ENCODE measurements at places on chromosomes 13 and 19. TPM values are rescaled to one million over a fixed set of nuclear protein-coding genes. Genes with fewer than 3 reads are reported as not detected.

The PLIN4 gene
- not detected for total RNA-seq

The ZNF726 gene
- total RNA-seq, result 2.6 TPM

DNA sequence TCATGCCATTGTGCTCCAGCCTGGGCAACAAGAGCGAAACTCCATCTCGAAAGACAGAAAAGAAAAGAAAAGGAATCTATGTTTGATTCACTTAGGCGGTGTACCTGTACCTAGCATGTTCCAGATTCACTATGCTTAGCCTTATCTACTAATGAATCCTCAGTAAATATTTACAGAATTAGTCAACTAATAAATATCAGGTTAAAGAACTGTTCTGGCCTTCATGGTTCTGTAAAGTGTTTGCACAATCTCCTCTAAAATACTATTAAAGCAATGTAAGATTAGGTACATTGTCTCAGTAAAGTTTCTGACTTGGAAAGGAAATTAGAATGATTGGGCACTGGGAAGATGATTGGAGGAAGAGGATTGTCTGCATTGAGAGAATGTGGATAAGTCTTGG, 2770.4 kb downstream of the PCDH9 start:
- DNase-seq, result no peak

GRCh38 chr13:83449668-83450395, 432.4 kb downstream of the SLITRK1 start:
- no peak for DNase-seq

DNA sequence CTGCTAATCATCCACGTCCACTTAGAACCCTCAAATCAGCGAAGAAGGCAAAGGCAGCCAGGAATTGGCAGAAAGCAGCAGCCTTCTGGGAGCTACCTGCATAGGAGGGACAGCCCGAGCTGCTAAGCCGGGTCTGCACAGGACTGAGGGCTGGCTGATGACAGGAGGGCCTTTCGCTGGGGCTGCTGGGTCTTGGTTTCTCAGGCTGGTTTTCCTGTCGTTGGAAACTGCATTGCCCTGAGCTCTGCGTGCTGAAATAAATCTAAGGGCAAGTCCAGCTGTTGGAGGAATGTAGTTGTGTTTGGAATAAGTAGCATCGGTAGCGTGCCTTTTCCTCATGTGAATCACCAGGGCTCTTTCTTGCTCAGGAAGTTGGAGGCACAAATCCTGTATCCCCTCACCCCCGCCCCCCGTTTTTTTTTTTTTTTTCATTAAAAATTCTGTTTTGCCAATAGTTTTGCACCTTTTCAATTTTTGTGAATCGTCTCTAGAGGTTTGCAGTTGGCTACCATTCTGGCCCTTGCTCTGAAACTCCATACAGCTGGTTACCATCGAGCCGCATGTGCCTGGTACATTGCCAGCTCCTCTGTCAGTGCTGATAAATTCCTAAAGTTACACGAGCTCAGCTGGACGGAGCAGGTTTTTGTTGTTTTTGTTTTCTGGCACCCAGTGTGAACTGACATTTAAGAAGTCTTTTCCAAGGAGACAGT, 193.9 kb upstream of the RNF113B start:
- DNase-seq, result no peak

- no peak for DNase-seq
Observed at GRCh38 chr13:42602906-42603305, 29.0 kb downstream of the TNFSF11 start.

The LAIR1 gene
- 12.3 TPM for total RNA-seq

The ZNF575 gene
- 2.6 TPM for total RNA-seq

The CEACAM4 gene
- total RNA-seq, result 0.84 TPM

The TTC9B gene
- not detected for total RNA-seq

DNA sequence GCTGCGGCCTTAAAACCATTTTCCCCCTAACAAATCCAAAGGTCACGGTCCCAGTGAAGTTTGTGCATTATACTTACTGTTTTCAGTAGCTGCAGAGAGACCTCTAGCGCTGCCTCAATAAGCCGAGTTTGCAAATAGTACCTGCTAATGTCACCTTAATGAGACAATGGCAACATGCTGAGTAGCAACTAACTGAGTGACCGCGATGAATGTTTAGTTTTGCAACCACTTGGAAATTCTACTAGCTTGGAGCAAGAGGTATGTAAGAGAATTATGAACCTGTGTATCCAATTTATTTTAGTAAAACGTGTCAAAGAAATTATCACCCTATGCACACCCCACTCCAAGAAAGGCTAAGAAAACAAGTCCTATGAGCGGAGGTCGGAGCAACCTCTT, 1.2 kb downstream of the KPNA3 start:
- no peak for DNase-seq

DNA sequence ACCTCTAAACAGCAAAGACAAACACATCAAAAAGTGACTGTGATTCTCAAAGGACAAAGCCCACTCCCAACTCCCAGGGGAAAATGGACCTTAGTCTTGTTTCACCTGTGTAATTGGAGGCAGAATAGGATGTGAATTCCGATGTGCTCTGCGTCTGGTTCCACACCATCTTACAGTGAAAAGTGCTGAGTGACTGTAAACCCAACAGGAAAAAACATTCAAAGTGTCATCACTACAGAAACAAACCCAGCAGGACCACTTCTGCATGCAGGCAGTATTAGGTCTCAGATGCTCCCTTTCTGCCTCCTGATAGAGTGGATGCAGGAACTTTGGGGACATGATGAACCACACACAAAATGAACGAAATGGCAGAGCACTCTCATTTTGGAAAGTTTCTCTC, 6.5 kb downstream of the UQCRFS1 start:
- no peak for DNase-seq

- DNase-seq, result no peak
Observed at GRCh38 chr19:1888385-1888784, 3.1 kb upstream of the ABHD17A start.

DNA sequence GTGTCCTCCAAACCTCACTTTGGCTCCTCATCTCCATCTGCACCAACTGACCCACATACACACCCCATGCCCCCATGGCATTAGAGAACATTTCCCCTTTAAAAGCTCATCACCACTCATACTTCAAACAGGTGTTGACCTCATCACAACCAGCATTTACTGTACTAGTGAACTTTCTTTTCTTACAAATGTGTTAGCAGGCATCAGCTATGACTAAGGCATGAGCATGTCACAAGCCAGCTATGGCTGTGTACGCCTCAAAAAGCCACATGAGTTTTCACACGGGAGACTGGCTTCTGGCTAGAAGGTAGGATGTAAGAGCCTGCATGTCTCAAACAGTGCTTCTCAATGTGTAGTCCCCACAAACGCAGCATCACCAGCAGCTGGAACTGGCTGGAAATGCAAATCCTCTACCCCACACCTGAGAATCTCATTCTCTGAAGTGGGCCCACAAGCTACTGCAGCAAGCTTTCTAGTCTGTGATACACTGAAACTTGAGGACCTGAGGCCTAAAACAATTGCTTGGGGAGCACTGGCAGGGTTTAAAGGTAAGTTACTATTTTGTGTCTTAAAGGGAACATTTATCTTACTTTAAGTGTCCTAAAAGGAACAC, 66.8 kb downstream of the TUBGCP3 start:
- no peak for DNase-seq

DNA sequence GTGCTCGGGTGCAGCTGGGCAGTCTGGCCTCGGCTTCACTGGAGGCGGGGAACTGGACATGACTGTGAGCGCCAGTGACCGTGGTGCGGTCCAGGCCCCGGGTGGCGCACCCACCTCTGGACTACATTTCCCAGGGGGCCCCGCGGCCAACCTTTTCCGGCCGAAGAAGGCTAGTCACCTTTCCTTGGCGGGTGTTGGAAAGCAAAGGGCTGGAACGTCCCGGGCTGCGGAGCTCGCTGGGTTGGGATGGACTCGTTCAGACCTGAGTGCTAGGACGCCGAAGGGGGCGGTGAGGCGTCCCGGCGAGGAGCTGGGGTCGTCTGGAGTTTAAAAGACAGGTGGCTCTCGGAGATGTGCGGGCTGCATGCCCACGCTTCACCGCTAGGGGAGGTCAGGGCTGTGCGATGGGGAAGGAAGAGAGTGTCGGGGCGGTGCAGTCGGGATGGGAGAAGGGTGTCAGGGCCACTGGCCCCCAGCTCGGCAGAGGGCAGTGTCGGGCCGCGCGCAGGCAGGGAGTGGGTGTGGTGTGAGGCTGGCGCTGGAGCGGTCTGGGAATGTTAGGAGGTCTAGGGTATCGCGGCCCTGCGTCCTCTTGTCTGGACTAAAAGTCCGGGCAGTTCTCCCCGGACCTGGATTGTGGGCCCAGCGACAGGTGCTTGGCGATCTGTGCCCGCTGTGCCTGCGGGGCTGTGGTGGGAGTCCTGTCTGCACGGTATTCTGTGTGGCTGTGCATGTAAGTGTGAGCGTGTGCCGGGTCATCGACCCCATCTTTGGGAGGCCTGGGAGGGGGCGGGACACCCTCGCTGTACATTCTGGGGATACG, 57.1 kb downstream of the ZNF568 start:
- DNase-seq, result peak; percentile 71

- no peak for DNase-seq
Observed at GRCh38 chr13:93086329-93086728, 140.3 kb upstream of the GPC6 start.

- no peak for DNase-seq
Observed at GRCh38 chr13:39879286-39880035, 224.0 kb downstream of the COG6 start.

GRCh38 chr13:109586509-109587346, 199.7 kb downstream of the IRS2 start:
- no peak for DNase-seq

GRCh38 chr19:16846901-16847300, 17.7 kb downstream of the SIN3B start:
- no peak for DNase-seq

The OR7D2 gene
- not detected for total RNA-seq

DNA sequence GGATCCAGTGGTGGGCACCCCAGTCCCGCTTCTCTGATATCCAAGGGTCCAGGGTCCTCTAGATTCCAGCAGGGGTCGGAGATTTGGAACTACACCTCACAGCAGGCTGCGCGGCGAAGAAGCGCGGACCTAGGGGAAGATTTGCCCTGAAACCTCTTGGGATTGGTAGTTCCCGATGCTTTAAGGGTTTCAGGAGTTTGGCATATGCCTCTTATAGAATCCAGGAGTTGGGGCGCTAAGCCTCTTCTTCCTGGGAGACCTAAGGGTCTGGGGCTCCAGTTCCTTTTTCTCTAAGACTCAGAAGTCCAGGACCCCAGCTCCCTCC, 349 bp downstream of the BCL2L12 start:
- DNase-seq, result no peak

The MARK4 gene
- 18.1 TPM for total RNA-seq
